ENCODE measurements at places on chromosomes 16 and 17. TPM values are rescaled to one million over a fixed set of nuclear protein-coding genes. Genes with fewer than 3 reads are reported as not detected.

The USP36 gene
- total RNA-seq: 48.1 TPM

The KRTAP4-6 gene
- not detected for total RNA-seq

The ITGAL gene
- total RNA-seq: 0.23 TPM

The CRHR1 gene
- 0.38 TPM for total RNA-seq
